ENCODE measurements at places on chromosomes 12 and 14.

GRCh38 chr14:36502558-36503508, 17.2 kb downstream of the NKX2-1 start:
- no peak for DNase-seq

DNA sequence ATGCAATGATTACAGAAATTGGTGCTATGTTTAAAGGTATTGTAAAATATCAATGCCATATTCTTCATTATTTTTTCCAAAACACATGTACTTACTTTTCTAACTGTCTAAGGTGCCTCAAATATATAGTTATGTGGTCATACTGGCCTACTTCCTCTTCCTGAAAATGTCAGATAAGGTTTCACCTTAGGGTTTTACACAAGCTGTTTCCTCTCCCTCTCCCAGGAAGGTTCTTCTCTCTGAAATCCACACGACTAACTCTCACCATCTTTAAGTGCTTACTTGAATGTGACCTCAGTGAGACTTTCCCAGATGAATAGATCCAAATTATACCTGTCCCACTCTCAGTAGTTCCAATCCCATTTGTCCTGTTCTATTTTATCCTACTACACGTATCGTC, 11.6 kb upstream of the CLEC4D start:
- no peak for DNase-seq

GRCh38 chr14:92577321-92577742, 63.8 kb downstream of the RIN3 start:
- no peak for DNase-seq

DNA sequence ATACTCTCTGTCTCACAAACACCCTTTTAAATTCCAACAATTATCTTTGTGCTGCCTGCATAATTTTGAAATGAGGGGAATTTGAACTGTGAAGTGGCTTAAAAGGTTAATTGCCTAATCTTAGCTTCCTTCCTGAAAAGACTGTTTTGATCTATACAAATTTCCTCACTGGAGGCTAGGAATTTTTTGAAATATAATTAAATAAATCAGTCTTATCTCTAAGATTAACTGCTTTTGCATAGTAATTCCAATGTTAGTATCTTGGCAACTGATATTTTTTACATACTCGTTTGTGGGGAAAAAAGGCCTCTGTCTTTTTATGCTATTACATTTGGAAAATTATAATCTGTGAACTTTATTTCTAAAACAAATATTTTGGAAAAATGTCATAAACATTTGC, 498.5 kb downstream of the TMTC2 start:
- peak; percentile 27 for DNase-seq

DNA sequence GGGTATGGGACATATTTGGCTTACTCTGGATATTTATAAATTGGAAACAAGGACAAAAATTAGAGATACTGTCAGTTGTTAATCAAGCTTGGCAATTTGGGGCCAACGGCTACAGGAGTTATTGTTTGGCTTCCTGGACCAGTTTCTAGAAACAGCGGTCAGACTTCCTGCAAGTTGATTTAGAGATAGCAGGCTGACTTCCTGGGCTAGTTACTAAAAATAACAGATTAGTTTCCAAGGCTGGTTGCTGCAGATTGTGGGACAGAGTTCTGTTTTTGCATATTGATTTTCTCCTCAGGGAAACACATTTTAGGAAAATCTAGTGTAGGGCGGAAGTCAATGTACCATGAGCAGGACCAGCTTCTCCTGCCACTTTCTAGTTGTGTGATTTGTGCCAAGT, 144.0 kb upstream of the TMPO start:
- no peak for DNase-seq

DNA sequence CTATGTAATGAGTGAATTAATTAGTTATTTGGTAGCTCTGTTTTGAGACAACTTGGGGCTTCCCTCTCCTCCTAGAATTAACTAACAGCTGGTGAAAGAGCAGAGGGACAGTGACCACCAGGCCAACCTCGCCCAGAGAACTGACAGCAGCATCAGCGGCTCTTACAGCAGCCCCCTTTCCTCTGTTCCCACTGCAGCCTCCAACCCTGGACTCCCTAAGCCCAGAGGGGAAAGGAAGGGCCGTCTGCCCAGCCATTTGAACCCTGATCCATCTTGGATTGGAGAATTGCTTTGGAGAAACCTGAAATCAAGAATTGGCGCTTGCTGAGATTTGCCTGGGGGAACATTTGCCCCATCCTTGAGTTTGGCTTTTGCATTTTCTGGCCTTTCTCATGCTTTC, 45.5 kb downstream of the B4GALNT3 start:
- no peak for DNase-seq

DNA sequence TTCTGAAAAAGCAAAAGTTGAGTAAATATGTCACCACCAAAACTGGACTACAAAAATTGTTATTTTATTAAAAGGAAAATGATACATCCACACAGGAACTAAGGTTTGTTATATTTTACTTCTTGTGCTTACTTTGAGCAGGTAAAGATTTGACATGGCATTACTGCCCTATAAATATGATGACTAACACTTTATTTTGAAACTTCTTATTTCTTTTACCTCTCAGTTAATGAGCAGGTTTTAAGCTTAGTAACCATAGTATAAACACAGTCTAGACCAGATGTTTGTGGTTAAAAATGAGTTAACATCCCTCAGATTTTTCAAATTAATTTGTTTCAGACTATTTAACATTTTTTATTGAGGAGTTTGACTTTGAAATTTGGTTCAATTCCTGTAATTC, 862.5 kb upstream of the USP15 start:
- DNase-seq = no peak

- peak; percentile 81 for DNase-seq
Measured at GRCh38 chr12:29255042-29255441, 106.0 kb downstream of the FAR2 start.

GRCh38 chr12:30484658-30485057, 211.0 kb downstream of the IPO8 start:
- no peak for DNase-seq

- no peak for DNase-seq
Measured at GRCh38 chr14:32404784-32405573, 75.9 kb downstream of the AKAP6 start.

DNA sequence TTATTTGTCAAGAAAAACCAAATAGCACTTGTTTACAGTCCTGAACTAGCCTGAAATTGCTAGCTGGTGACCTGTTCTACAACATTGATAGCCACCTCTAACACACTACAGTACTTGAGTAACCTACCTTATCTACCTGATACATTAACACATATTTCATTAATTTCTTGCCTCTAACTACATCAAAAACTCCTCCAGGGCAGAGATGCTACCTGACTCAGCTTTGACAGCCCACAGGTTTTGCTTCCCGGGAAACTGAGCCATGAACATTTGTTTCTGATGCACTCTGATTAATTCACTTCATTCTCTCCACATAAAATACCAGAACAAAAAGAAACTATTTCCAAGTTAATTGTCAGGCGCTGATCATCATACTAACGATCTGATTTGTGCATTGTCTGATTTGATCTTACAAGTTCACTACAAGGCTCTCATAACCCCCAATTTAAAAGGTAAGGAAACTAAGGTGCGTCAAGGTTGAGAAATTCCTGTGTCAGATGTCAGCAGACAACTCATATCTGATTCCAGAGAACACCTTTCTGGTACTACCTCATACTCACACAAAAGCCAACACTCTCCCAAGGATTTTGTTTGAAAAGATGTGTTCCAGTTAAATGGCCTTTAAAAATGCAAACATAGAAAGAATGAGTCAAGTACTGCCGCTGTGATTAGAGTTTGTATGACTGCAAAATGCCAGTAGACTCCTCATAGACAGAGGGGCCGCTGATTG, 768.7 kb downstream of the BCL11B start:
- no peak for DNase-seq

DNA sequence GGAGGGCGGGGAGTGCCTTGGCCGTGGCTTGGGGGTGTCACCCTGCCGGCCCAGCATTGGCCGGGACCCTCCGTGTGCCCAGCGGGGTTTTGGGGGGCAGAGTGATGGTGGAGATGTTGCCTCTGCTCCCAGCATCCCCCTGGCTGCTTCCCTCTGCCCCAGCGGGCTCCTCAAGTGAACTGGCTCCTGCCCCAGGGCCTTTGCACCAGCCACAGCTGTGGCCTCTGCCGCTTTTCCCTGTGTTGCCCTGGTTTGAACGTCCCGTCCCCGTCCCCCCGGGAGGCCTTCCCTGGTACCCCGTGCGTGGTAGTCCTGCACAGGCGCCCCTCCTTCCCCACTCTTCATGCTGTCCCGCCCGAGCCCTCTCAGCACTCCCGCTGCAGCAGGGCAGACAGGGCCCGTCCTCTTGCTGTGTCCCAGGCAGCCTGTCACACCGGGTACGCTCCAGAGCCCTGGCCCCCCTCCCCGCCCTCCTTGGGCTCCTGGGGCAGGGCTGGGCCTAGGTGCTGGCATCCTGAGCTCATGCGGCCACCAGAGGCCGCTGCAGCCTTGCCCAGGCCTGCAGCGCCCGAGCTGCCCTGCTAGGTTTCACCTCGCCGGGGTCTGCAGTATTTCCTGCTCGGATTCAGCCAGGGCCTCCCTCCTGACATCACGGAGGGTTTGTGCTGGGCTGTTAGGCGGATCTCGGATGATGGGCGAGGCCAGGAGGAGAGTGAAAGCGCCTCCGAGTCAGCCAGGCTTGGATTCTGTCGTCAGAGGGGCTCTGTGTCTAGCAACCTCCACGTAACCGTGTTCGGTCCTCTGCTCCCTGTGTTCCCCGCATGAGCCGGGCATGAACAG, 9.5 kb downstream of the NOC4L start:
- peak; percentile 87 for DNase-seq

- DNase-seq = no peak
Measured at GRCh38 chr14:81802341-81802740, 268.7 kb upstream of the SEL1L start.

DNA sequence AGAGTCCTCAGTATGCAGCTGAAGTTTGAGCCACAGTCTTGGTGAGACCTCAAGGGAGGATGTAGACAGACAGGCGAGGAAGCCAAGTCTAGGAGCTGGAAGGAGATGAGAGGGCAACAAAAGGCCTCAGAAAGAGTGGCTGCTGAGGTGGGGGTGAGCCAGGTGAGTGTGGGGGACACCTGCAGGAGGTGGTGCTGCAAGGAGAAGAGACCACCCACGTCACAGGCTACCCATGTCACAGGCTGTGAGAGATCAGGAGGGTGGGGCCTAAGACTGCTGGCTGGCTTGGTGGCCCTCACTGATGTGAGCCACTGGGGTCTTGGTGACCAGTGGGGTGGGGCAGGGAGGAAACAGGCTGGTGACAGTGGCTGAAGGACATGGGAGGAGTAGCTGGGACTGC, 97.3 kb downstream of the KIF26A start:
- no peak for DNase-seq

DNA sequence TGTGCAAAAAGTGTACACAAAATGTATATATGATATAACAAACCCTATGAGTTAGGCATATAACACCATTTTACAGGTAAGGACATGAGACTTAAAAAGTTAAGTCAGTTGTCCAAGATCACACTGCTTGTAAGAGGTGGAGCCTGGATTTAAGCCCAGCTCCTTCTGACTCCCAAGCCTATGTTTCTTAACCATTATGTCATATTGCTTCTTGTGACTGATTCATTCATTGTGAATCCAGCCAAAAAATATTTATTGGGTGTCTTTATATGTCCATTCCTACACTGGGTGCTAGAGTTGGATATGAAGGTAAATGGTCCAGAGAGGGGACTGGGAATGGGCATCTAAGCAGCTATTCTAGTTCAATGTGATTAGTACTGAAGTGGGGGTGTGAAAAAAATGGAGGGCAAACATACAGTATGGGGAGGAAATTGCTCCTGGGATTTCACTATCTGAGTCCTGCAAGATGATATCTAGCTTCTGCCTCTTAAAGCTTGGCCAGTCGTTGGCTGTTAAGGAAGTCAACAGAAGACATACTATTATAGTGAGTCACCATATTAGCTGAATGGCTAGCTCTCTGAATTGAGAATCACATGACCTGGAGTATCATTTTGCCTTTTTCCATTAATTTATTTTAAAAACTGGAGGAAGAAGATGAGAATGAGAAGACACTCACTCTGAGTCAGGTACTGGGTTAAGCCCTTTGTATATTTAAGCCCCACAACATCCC, 28.8 kb downstream of the PAX9 start:
- DNase-seq = no peak

GRCh38 chr12:115375186-115375991, 691.4 kb upstream of the TBX3 start:
- DNase-seq = no peak

GRCh38 chr12:71664411-71665089, 449 bp downstream of the THAP2 start:
- DNase-seq = no peak

GRCh38 chr14:69360438-69361108, 37.5 kb downstream of the ERH start:
- DNase-seq = no peak

- no peak for DNase-seq
Measured at GRCh38 chr14:61899497-61899896, 137.3 kb downstream of the SNAPC1 start.

DNA sequence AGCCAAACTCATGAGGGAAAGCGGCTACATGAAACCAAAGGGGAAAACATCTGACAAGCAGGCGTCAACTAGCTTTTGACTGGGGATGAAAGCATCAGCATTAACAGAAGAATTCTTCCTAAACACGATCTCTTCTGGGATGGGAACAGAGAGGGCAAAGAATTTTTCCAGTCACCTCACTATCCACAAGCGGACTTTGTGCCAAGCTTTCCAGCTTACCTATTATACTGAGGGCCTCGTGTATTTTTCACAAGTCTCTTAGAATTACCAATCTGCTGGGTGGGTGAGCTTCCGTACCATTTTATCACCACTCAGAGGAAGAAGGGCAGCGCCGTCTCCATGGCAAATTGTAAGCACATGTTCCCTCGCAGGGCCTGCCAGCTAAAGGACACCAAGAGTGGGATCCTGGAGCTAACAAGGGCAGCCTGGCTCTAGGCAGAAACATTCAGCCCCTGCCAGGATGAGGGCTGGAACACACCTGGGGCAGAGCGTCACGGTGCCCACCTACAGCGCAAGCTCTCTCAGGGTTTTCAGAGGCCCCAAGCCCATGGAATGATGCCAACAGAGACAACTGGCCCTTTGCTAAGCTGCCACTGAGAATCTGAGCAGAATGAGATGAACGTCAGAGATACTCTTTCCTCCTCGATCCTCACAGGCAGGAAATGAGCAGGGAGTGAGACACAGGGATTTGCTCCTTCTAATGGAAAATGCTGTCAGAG, 74.6 kb downstream of the CHGA start:
- no peak for DNase-seq

DNA sequence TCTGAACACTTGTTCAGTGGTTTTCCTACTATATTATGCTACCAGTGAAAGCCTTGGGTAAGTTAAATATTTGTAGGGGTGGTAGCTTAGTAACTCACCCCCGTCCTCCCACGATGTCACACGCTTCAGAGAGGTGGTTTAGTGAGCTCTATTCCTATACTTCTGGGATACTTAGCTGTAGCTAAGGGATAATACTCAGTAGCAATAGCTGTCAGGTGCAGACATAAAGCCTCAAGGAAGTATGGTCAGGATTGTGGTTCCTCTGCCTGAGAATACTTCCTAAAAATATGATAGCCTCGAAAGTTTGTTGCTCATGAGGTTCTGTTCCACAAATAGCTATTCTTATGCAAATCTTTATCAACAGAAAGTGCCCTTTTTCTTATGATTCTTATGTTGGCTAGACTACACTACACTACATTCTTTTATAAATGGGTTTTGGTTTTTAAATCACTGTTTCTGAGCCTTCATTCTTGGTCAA, 11.9 kb downstream of the DLST start:
- peak; percentile 56 for DNase-seq
